ENCODE measurements at places on chromosomes 16 and 17. TPM values are rescaled to one million over a fixed set of nuclear protein-coding genes. Genes with fewer than 3 reads are reported as not detected.

The PIRT gene
- total RNA-seq = not detected

The NKD1 gene
- not detected for total RNA-seq

The C17orf78 gene
- total RNA-seq = not detected

The TRPV2 gene
- 25.8 TPM for total RNA-seq

The PYY gene
- total RNA-seq = not detected

The CCDC144A gene
- total RNA-seq = 3.5 TPM

The CDH16 gene
- not detected for total RNA-seq

The RNPS1 gene
- total RNA-seq = 115 TPM

The SCGB1C2 gene
- total RNA-seq = not detected

The PLXDC1 gene
- not detected for total RNA-seq

The MYO15B gene
- total RNA-seq = 5.8 TPM

The TEX19 gene
- total RNA-seq = not detected

The TMEM220 gene
- 5.6 TPM for total RNA-seq

The KRTAP3-1 gene
- not detected for total RNA-seq

The KRTAP16-1 gene
- not detected for total RNA-seq

The TOX3 gene
- total RNA-seq = not detected

The CFAP119 gene
- total RNA-seq = 0.89 TPM

The IRF8 gene
- not detected for total RNA-seq

The KRTAP2-2 gene
- not detected for total RNA-seq

The DDX19B gene
- total RNA-seq = 31.8 TPM

The STH gene
- not detected for total RNA-seq

The SERPINF2 gene
- not detected for total RNA-seq

The ORAI3 gene
- 36.1 TPM for total RNA-seq

The CTF1 gene
- total RNA-seq = 4.8 TPM

The PDILT gene
- total RNA-seq = not detected

The EXOC3L1 gene
- total RNA-seq = not detected

The GPRC5C gene
- 0.25 TPM for total RNA-seq

The SLX4 gene
- total RNA-seq = 6.2 TPM

The SDR42E1 gene
- total RNA-seq = not detected

The CNTROB gene
- 27.2 TPM for total RNA-seq

The GP1BA gene
- total RNA-seq = not detected

The OTOA gene
- not detected for total RNA-seq

The MT4 gene
- not detected for total RNA-seq

The MT1E gene
- 178 TPM for total RNA-seq

The PIPOX gene
- total RNA-seq = not detected

The PTRH2 gene
- 18.2 TPM for total RNA-seq

The SAMD14 gene
- 3.0 TPM for total RNA-seq

The HOXB6 gene
- total RNA-seq = 3.8 TPM

The CCL13 gene
- not detected for total RNA-seq

The LITAFD gene
- total RNA-seq = not detected

The KRTAP2-1 gene
- not detected for total RNA-seq

The GRB7 gene
- total RNA-seq = not detected

The CES5A gene
- total RNA-seq = not detected

The CD7 gene
- total RNA-seq = not detected

The SYT17 gene
- total RNA-seq = not detected

The CCDC78 gene
- total RNA-seq = 1.0 TPM

The CNTNAP4 gene
- total RNA-seq = not detected

The KRTAP9-4 gene
- total RNA-seq = not detected

The TNFAIP1 gene
- 47.7 TPM for total RNA-seq

The STX4 gene
- total RNA-seq = 24.9 TPM

All from GM23248 (cell line).